AG09309 (cell line): ENCODE measurements at places on chromosomes 7 and 10.

- DNase-seq = no peak
Observed at GRCh38 chr7:115216652-115217051, 294.8 kb downstream of the MDFIC start.

DNA sequence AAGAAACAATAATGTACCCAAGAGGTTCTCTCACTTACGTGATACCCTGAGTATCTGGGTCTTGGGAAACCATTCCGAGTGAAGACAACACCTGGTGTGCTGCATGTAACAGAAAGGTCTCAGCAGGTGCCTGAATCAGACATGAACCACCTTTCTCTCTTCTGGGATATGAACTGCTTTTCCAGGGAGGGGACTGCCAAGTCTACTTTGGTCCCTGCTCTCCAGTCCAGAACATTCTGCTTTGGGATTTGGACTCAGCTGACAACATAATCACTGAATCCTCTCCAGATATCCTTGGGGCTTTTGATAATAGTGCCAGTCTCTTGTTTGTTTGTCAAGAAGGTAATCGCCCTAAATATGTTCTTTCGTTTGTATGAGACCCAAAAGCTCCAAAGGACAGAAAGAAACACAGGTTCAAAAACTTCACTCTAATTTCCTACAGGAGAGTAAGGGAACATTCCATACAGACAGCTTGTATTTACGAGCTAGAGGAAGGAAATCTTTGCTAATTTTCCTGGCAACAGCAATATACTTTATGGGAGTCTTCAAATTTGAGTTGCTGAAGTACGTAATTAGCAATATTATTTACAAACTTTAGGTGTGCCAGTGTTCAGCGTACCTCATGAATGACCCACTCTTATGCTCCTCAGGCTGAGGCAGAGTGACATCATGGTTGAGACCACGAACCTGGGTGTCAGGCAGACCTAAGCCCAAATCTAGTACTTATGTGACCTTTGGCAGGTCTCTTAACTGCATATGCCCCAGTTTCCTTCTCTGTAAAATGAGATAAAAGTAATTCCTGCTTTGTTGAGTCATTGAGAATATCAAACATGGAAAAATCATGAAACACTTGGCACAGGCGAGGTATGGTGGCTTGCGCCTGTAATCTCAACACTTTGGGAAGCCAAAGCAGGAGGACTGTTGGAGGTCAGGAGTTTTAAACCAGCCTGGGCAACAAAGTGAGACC is 5.4 kb downstream of the ABLIM1 start:
- DNase-seq = no peak

DNA sequence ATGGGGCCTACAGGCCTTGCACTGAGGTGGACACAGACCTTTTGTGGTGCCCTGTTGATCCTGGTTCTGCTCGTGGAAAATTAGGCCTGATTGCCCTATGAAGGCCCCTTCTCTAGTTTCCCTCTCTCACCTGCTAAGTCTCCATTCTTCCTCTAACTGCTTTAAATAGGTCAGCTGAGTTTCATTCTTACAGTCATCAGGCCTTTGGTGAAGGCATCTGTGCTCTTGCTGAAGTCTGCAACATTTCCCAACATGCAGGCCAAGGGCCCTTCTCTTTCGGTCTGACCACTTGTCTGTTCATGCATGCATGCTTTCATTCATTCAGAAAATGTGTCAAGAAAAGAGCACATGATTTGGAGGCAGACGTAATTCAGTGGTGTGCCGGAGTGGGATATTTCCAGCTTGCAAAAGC is 244.0 kb downstream of the BUB3 start:
- no peak for DNase-seq

DNA sequence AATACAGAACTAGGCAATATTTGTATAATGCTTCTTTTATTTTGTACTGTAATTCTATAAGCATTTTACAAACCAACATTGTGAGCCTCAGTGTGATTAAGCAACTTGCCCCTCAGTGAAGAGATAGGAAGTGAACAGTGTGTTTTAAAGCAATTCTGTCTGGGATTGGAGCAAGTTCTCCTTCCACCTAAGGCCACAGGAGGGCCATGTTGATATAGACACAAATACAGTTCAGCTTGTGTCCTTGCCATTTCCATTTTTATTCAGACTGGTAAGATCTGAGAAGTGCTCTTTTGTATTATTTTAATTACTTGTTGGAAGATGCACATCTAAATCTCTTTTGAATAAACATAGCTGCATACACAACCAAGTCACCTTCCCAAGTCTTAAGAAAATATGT is 416.3 kb upstream of the COBL start:
- no peak for DNase-seq

DNA sequence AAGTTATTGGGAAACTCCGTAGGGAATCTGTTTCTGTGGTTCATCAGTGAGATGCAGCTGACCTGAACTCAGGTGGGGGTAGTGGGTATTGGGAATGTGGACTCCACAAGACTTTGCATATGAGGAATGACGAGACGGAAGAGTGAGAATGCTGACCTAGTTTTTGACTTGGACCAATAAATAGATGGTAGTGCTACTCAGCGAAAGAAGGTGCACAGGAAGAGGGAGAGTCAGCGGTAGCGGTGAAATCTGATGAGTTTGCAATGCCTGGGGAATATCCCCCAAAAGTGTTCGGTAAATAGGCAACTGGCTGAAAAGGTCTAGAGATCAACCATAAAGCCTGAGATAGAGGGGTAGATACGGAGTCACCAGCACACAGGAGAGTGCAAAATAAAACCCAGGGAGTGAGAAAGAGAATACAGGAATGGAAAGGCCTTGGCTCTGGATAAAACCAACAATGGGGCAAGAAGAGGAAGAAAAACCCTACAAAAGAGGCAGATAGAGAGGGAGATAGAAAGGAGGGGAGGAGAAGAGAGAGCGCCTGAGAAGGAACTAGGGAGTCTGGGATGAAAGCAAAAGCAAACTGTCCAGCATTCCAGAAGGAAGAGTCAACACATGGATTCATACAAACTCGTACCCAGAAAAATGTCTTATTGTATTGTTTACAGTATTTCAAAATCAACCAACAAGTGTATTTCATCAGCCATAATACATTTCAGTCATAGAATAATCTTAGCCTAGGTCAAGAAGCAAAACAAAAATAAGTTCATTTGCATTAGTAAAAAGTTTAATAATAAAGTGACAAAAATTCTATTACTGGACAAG is 5.4 kb downstream of the ARHGAP21 start:
- DNase-seq = no peak

DNA sequence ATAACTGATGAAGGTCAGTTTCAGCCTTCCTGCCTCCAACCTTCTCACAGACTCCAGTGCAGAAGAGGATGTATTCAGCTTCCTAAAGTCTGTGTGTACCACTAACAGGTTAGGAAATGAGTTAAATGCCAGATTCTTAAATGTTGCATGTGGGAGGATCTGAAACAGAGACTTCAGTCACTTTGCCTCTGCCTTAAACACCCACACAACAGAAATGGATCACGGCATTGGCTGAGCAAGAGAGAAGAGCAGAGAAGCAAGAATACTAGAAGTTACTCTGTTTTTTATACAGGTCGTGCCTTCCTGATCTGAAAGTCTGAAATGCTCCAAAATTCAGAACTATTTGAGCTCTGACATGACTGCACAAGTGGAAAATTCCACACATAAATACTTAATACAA is 98.9 kb upstream of the ARHGAP21 start:
- DNase-seq = no peak

DNA sequence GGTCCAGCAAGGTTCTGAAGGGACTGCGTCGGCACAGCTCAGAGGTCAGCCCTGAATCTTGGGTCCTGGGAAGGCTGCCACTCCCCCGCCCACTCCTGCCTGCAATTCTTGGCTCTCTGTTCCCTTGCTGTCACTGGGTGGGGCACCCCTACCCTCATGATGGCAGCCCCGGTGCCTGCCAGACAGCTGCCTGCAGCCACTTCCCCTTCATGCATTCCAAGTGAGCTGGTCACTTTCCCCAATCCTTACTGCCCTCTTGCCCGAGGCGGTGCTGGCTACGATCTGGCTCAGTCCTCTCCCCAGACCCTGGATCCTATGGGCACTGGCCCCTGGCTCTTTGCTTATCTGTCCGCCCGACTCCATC is 14.2 kb downstream of the MYL10 start:
- DNase-seq = no peak

DNA sequence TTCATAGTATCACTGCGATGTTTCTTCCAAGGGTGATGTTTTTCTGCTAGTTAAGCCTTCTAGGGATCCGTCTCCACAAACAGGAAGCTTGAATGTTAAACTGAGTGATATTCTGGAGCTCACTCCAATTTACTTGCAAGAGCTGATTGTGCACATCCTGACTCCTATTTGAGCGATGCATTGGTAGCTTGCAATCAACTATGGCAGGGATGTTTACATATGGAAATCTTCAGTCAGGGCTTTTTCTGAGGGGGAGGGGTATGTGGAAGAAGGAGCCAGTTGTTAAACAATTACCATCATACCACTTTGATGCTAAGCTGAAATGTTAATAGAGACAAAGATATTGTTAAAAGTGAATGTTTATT is 43.2 kb upstream of the NXPH1 start:
- no peak for DNase-seq

DNA sequence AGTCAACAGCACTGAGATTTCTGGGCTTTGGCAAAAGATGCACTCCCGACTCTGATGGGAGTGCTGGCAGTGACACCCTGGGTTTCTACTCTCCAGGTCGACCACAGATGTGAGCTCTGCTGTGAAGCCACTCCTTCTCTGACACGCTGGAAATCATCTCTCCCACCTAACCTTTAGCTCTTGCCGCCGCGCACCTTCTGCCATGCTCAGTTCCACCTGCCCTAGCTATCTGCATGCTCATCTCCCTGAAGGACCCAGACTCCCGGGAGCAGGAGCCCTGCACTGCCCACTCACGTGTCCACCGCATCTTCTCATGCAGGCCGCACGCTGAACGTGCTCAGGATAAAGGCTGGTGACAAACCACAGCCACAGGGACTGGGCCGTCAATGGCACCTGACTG is 174.8 kb downstream of the TNS3 start:
- no peak for DNase-seq

GRCh38 chr10:34710391-34710751 is 104.7 kb downstream of the PARD3 start:
- DNase-seq = no peak

- no peak for DNase-seq
Observed at GRCh38 chr7:107315716-107316220, 147.0 kb downstream of the HBP1 start.

GRCh38 chr7:105196473-105196872 is 182.5 kb downstream of the KMT2E start:
- no peak for DNase-seq

GRCh38 chr7:142642316-142642715 is 107.0 kb upstream of the PRSS1 start:
- DNase-seq = no peak

- DNase-seq = no peak
Observed at GRCh38 chr10:92410501-92410900, 119.5 kb downstream of the MARCHF5 start.

- no peak for DNase-seq
Observed at GRCh38 chr7:152987656-152988055, 228.1 kb downstream of the ACTR3B start.

GRCh38 chr10:29618341-29619171 is 16.2 kb downstream of the SVIL start:
- no peak for DNase-seq

- no peak for DNase-seq
Observed at GRCh38 chr7:100019908-100020307, 4.5 kb downstream of the ZKSCAN1 start.

DNA sequence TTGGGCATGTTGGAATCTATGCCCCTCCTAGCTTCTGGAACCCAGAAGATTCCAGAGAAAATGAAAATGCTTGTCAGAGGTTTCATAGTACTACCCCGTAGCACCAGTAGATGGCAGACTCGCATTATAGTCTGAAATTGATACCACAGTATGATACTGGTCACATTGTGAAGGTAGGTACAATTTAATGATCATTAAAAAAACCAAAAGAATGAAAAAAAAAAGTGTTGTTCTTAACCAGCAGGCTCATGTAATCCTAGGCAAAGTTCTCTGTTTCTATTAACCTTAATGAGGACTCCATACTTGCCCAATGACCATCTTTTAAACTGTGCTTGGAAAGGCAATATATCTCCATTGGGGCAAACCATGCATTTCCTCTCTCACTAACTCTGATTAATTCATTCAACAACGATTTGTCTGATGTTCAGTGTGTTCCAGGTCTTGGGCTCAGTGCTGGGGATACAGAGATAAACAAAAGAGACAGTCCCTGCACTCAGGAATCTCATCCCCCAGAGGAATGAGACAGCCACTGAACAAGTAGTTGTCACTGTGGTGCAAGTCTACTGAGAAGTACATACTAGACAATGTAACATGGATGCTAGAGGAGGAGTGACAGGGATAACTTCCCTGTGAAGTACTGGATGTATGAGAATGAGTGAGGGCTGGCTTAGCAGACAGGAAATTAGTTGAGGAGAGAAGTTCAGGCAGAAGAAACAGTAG is 223.5 kb upstream of the PHYHIPL start:
- no peak for DNase-seq

GRCh38 chr7:138358850-138359341 is 101.2 kb upstream of the TRIM24 start:
- DNase-seq = no peak

GRCh38 chr7:126450269-126450671 is 802.5 kb downstream of the GRM8 start:
- no peak for DNase-seq

GRCh38 chr10:323651-324293 is 188.5 kb downstream of the ZMYND11 start:
- peak; percentile 94 for DNase-seq

DNA sequence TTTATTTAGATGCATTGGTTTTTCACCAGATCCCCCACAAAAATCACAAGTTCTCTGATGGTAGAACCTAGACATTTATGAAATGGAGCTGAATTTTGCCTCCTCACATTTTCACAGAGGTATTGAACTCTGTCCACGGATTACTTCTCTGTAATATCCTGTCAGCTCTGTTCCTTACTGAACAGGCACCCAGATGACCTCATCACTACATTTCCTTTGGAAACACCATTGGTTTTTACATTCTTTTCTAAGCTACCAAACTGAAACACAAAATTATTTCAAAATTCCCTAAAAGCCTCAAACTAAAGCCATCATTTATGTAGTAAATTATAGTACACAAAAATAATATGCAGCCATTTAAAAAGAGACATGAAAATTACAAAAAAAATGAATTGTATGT is 98.3 kb upstream of the KCNIP2 start:
- no peak for DNase-seq

DNA sequence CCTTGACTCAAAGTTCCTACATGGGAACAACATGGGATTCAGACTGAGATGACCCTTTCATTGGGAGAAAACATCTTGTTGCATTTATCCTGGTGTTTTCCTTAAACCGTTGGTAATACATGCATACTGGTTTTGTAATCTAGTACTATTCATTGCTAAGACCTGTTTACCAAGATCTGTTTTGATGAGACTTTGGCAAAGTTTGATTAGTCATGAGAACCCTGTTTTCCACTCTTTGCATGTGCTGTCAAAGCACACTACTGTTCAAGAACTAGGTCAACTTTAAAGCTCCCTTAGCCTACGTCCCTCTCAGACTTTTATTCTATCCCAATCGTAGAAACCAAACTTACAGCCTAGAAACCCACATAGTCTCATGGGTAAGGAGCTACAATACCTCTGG is 650.9 kb downstream of the GATA3 start:
- no peak for DNase-seq

DNA sequence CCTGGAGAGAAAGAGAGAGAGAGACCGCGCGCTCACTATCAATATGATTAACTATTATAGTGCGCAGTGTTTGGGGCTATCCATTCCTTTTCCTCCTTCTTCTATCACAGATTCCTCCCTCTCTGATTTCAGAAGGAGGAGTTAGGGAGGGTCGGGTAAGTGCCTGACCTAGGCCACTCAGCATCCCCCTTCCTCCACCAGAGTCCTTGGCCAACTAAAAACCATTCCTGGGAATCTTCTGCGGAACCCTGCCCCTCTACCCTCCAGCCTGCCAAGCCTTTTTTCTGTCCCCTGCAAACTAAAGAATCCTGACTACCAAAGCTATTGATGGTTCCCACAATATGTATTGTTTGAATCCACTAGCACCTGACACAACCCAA is 256.2 kb upstream of the NFE2L3 start:
- no peak for DNase-seq
